ENCODE measurements at places on chromosomes 12 and 14.
A peak's percentile ranks its signal among the peaks of the same experiment; 100 is the strongest.

DNA sequence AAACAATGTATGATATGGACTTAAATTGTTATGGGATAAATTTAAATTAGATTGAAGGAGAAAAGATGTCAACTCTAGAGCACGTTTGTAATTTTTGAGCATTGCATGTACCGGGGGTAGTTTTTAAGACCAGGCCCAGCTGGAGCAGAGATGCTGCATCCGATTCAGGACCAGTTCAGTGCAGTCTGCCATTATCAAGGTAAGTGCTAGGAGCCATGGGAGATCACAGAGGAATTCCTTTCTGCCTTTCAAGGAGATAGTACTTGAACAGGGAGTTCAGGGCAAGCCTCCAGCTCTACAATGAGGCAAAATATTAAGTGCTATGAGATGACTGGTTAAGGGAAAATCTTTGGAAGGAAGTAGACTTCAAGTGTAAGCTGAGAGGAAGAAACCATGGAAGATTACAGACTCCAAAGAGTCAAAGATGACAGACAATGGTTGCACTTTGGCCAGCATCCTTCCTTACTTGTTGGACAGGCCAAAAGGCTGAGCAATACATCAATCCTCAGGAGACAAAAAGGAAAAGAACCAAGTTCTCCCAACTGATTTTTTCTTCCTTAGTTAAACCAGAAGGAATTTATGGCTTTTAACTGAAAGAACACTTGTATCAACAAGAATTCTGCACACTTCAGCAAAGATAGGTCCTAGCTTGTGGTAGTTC is 113.2 kb upstream of the HIF1A start:
- no peak for DNase-seq

DNA sequence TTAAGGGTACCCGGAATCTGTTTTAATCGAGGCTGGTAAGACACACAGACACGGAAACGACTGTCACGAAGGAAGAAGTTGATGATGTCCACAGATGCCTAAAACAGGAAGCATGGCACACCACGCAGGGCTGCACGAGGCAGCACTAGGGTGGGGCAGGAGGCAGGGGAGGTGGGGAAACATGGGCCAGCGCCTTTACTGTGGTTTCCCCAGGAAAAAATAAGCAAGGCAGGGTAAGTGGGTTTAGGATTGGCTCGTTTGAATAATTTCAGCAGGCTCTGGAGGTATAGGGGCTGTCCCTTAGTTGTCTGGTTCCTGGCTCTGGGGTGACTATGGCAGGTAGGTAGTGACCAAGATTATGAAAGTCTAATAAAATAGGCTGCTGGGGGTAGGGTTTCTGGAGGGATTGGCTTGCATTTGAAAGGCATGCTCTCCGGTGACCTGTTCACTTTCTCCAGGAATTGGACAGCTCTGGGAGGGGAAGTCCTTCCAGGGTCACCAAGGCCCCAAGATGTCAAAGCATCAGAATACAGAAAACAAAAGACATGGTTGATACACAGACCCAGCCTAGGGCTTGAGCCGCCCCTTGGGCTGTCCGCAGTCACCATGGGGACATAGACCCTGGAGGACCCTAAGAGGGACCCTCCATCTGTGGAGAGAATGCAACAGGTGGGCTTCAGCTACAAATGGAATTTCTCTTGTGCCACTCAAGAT is 35.3 kb downstream of the MAP1LC3B2 start:
- no peak for DNase-seq

- no peak for DNase-seq
Measured at GRCh38 chr12:97169889-97170567, 263.0 kb downstream of the NEDD1 start.

DNA sequence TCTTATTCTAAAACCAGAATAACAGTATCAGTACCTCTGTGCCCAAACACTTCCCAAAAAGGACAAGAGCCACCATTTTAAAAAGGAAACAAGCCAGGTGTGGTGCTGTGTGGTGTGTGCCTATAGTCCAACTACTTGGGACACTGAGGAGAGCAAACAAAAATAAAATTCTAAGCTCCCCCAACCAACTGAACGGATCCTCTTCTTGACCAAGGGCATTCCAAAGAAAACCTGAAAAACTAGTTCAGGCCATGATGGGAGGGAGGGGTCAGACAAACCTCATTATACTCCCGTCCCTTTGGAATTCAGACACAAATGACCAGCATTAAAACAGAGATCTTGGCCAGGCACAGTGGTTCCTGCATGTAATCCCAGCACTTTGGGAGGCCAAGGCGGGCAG is 20.5 kb downstream of the SLC11A2 start:
- DNase-seq, result no peak

DNA sequence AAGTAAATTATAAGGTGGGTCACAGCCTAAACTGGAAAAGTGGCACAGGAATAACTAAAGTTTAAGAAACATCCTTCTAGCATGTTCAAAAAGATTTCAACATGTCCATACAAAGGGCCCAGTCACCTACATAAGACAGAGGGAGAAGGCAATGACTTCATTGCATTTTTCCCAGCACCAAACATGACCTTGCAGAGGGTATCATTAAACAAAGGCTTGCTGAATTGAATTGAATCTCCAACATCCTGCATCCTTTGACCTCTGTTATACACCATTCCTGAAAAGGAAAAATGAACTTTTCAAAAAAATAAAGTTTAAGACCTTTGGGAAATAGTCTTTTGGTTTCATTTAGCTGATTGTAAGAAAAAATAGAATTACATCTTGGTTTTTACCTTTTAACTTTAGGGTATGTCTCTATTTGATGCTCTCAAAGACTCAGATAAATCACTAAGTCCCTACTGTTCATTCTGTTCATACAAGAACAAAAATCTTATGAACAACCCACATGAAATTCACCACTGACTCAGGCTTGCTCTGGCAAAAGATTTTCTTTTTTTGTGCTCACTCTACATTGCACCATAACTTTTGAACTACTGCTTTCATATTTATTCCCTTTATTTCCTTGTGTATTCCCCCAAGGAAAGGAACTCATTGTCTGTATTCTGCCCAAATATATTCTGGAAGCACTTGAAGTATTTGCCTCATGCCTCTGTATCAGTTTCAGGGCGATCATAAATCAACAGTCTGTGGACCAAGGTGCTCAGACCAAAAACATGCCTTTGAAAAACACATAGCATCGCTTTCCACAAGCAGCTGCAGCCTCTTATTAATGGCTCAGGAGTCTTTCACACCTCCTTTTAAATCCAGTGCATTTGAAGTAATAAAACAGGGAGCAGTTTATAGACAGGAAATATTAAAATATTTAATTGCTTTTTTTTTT is 121.7 kb downstream of the DUSP6 start:
- DNase-seq, result no peak

GRCh38 chr12:97659117-97659880 is 196.7 kb downstream of the RMST start:
- no peak for DNase-seq

DNA sequence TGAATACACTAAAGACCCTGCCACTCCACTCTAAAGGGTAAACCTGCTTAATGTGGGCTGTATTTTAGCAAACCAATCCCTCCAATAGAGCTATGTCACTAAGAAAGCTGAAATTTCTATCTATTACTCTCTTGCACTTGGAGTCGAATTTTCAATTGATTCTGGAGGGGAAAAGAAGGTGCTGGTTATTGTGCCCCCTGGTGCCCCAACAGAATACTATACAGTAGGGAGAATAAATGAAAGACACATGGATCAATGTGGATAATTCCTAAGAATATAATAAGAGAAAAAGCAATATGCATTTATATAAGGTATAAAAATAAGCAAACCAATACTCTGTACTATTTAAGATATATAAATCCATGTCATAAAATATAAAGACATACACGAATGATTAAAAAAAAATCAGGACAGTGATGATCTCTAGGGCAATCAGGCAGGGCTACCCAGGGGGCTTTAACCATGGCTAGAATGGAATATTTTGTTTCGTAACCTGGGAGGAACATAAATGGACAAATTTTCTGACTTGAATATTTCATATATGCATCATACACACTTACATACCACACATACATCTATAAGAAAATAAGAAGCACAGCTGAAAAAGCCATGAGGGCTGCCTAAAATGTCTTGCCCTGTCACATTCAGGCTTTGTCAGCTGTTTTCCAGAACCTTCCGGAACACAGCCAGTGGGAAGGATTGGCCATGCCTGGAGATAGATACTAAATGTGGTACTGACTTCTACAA is 54.4 kb downstream of the EFCAB11 start:
- DNase-seq, result peak; percentile 2

GRCh38 chr12:100503228-100503628 is 29.6 kb downstream of the NR1H4 start:
- no peak for DNase-seq

DNA sequence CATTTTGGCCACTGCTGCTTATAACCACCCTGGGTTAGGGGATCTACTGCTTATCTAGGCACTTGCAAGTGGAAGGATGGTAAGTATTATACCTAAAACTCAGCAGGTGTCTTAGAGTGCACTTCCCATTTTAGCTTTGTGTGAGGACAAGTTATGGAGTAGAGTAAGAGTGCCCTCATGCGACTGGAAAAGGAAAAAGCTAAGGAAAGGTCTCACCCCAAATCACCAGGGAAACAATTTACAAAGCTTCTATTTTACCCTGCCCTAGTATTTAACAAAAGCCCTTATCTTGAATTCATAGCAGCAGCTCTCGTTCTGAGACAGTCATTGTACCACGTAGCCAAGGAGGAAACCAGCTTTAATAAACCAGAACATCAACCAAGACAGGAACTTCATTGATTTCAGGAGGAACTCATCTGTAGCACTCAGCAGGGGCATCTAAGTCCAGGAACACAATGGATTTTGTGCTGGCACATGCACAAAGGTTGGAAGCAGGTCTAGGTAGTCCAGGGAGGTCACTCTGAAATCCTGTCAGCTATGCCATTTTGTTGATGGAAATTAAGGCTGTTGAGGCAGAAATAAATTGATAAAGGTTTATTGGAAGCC is 2.9 kb downstream of the RDH12 start:
- no peak for DNase-seq

DNA sequence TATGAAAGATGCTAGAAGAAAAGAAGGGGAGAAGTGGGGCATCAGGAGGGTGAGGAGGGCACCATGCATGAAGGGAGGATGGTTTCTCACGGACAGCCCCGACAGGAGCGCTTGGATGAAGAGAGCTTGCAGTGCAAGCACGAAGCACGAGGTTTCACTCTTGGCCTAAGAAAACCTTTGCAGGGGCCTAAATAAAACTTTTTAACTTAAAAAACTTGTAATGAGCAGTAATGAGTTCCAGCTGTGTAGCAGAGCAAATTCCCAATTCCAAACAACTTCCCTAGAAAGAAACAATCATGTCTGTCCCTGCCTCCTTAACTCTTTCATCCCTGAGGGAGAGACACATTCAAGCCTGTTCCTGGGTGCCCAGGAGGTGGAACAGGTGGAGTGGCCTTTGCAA is 119.5 kb downstream of the PAH start:
- DNase-seq, result no peak

DNA sequence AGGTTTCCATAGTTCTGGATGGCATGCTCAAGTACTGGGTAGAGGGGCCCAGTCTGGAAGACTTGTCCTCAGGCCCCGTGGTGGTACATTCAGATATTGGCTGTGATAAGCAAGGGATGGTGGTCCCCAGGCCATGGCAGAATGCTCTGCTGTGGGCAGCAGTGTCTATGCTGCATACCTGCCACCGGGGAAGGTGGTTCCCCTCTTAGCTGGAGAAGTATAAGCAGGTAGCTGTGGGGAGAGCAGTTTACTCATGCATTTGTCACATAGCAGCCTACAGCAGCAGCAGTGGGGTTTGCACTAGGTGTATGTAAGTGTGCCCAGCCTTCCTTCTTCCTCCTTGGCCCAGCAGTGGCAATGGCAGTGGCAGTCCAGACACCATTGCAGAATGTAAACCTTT is 69.3 kb upstream of the ADAMTS20 start:
- DNase-seq, result no peak

DNA sequence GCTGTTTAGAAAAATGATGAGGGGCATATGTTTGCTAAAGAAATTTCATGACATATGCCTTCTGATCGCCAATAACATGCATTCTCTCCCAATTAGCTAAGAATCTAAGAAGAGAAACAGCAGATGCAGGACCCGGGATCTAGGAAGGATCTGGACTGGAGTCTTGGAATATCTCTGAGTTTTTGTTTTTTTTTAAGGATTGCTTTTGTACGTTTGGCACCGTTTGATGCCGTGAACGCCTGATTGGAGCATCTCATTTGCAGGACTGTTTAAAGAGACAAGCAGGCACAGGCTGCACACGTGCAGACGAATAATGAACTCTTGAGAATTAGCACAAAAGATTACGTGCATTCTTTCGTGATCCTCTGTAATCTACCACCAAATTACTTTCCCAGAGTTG is 13.6 kb downstream of the EML1 start:
- DNase-seq, result no peak

- DNase-seq, result no peak
Measured at GRCh38 chr14:69101331-69101826, 51.5 kb downstream of the DCAF5 start.

DNA sequence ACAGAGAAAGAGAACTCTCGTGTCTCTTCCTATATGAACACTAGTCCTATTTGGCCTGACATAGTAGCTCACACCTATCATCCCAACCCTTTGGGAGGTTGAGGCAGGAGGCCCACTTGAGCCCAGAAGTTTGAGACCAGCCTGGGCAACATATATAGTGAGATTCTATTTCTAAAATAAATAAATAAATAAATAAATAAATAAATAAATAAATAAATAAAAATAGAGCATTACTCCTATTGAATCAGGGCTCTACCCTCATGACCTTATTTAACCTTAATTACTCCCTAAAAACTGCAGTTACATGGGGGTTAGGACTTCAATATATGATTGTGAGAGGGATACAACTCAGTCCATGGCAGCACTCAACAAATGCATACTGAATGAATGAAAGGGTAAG is 61.2 kb upstream of the GSC start:
- no peak for DNase-seq

GRCh38 chr14:58560208-58560607 is 77.6 kb upstream of the DACT1 start:
- DNase-seq, result no peak

- DNase-seq, result no peak
Measured at GRCh38 chr12:14885718-14886221, at the start of gene MGP. TSS of gene MGP (minus strand) at chr12:14885854. CDS start at chr12:14885791, 63 bp downstream.

DNA sequence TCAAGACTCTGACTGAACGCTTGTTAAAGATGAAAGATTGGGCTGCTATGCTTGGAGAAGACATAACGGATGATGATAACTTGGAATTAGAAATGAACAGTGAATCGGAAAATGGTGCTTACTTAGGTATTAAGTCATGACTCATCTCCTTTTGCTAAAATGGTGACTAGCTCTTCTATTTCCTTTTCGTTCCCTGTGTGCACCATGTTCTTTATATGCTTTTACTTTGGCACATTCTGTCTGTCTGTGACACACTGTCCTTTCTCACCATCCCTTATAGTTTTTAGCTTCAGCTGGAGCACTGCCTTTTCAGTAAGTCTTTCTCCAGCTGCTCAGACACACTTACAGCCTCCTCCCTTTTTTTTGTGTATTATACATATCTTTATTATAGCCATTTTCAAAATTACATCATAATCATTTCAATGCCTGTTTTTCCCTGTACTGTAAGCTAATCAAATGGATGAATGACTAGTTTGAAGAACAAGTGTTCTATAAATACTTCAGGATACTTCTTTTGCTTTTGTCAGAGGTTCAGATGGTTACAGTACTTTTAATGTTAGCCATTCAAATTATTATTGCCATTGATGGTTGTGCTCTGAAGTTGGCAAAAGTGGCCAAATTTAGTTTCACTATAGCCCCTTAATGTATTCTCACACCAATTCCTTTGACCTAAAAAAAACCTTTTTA is 68.6 kb downstream of the MIA2 start:
- no peak for DNase-seq

GRCh38 chr14:85527006-85527405 is 2.9 kb upstream of the FLRT2 start:
- no peak for DNase-seq

- DNase-seq, result no peak
Measured at GRCh38 chr14:74478996-74479635, 14.0 kb downstream of the NPC2 start.
